ENCODE measurements at places on chromosomes 4 and X.

GRCh38 chr4:82694046-82694445, 104.5 kb downstream of the SCD5 start:
- no peak for DNase-seq

DNA sequence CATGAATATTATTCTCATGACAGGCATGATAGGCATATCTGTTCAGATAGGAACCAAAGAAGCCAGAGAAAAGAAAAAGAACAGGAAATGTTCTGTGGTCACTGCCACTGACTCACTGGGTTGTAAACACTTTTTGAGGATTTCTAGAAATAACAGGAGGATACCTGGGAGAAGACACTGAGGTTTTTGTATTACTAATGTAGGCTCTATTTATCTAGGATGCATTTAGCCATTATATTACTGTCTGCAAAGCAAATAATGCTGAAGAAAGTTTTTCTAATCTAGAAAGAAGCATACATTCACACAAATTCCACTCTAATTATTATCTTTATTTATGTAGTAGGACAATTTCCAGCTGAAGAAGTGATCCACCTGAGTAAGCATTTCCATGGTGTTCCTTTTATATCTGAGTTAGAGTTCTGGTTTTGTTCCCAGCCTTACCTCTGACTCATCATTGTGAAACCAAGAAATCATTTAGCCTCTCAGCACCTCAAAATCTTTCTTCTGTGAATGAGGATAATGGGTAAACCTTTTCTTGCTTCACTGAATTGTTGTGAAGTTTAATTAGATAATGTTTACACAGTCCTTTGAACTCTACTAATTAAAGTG, 40.2 kb upstream of the EPGN start:
- no peak for DNase-seq

- DNase-seq, result no peak
Measured at GRCh38 chrX:17579026-17579425, 158.3 kb upstream of the SCML1 start.

GRCh38 chrX:108167211-108167872, 75.8 kb downstream of the ATG4A start:
- no peak for DNase-seq

DNA sequence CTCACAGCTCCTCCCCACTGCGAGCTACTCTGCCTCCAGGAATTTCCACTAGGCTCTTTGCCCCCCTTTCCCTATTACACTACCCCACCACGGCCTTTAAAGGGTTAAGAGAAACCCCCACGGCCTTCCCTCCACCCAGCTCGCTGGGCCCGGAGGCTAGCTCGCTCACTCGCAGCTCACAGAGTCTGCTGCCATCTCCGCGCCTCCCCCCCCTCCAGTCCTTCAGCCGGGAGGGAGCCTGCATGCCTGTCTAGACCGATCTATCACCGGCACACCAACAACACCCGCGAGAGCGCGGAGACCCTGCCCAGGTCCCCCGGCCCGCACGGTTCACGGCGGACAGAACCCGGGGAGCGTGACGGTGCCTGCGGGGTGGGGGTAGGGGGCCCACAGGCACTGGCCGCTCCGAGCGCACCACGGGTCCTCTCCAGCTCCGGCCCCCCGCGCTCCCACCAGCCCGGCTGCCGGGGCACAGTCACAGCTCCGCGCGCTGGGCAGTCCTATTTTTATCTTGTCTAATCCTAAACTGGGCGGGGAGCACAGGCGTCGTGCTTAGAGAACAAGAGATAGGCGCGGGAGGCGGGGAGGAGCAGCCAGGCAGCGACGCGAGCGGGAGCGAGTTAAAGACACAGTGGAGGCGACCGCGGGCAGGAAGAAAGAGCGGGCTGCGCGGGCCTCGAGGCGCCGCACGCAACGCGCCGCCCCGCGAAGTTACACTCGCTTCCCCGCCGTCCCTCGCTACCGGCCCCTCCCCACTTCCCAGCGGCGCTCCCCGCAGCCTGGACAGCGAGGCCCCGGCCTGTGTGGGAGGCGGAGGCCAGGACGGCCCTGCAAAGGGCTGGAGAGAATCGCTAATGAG, 3.5 kb downstream of the BCOR start:
- no peak for DNase-seq
